ENCODE measurements at places on chromosomes 11 and 22.

DNA sequence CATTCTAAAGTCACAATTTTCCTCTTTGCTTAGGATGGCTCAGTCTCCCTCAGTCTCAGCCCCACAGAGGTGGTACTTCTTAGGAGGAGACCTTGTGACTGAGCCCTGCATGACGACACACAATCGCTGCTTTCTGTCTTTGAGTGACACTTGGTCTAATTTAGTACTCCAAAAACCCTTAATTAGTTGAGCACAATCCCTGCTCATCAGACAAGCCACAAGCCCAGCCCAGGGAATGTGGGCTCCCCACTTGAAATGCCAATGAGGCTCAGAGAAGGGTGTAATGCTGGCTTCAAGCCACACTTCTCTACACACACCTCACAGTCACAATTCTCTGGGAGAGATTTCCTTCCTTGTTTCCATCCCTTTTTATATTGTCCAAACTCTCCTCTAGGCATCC, 101.8 kb downstream of the FEZ1 start:
- no peak for DNase-seq

DNA sequence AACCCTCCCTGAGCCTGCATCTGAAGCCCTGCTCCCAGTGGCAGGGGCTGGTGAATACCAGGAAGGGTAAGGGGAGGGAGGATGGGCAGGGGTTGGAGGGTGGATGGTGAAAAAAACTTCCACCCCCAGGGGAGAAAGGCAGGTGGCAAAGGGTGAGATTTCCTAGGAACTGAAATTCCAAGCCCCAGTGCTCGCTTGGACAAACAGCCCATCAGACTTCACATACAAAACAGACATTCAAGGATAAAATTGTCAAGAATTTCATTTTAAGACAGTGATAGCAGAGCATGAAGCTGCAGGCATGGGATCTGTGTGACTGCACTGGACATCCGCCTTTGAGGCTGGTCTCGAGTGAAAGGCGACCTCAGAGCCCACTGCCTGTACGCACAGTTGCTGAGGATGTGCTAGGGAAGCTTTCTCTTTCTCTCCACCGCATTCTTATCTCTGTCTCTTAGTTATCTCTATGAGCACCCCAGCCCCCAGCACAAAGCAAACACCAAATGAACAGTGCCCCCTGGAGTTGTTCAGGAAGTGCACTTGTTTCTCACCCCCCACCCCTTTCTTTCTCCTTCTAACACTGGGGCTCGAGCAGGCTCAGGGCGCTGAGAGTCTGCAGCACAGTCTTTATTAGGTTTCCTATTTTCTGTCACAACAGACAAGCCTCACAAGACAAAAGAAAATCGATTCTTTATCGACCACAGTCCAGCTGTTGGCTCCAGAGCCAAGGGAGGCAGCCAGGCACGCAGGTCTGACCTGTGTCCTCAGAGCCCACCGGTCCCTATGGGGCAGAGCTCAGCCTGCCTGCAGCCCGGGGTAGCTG, 237.3 kb upstream of the NCAM1 start:
- no peak for DNase-seq

DNA sequence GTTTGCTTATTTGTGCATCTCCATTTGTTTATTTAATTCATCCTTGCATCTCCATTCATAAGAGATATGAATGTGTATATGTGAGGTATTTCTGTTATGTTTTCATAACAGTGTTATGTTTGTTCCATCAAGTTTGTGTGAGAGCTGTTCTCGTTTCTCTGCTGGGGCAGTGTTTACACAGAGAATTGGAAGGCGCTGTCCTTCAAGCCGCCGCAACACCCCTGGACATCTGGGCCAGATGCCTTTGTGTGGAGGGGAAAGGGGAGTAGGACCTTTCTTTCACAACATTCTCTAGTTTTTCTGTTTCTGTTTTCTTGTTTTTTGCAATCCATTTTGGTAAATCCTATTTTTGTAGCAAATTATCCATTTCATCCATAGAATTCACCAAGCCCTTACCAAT, 7.0 kb upstream of the TM7SF2 start:
- DNase-seq = no peak

- no peak for DNase-seq
Measured at GRCh38 chr11:93059117-93059957, 89.9 kb downstream of the MTNR1B start.

DNA sequence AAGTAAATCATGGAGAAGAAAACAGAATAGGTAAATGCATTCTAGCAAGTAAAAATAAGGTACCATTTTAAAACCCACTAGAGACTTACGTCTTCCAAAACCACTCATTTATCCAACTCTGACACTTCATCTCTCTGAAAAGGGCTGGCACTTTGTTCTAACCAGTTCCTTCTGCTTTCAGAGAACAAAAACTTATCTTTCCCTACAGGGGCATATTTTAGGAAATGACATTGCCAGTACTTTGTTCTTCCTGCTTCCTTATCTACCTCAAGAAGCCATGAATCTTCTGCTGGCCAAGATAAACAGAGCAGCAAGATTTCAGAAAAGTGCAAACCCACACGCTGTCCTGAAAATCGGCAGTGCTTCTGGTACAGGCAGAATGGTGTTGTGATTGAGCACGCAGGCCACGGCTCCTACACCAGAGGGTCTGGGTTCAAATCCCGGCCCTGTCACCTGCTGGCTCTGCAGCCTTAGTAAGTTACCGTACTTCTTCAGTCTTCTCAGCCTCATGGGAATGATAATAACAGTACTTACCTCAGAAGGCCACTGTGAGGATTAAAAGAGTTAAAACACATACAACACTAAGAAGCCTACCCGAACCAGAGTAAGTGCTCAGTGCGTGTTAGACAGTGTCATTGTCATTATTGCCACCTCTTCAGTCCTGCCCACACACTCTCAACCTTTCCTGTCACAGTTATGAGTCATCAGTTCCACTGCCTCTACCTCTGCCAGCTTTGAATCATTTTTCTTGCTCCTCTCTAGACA, 11.0 kb downstream of the MPZL3 start:
- peak; percentile 24 for DNase-seq

DNA sequence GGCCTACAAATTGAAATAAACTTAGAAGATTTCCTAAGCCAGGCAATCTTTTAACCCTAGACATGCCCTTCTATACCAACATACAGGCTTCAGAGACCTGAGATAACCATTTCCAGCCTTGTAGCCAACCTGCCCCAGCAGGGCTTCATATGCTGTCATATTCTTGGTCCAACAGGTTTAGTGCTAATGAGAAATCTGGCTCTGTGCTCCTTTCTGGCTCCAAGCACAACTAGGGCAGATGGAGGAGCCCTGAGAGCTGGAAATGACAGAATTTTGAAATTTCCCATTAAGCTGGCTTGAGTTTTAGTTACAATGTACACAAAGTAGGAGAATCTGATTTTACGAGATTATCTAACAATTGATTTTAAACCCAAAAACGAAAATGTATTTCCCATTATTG, 323.0 kb upstream of the CCDC90B start:
- no peak for DNase-seq

DNA sequence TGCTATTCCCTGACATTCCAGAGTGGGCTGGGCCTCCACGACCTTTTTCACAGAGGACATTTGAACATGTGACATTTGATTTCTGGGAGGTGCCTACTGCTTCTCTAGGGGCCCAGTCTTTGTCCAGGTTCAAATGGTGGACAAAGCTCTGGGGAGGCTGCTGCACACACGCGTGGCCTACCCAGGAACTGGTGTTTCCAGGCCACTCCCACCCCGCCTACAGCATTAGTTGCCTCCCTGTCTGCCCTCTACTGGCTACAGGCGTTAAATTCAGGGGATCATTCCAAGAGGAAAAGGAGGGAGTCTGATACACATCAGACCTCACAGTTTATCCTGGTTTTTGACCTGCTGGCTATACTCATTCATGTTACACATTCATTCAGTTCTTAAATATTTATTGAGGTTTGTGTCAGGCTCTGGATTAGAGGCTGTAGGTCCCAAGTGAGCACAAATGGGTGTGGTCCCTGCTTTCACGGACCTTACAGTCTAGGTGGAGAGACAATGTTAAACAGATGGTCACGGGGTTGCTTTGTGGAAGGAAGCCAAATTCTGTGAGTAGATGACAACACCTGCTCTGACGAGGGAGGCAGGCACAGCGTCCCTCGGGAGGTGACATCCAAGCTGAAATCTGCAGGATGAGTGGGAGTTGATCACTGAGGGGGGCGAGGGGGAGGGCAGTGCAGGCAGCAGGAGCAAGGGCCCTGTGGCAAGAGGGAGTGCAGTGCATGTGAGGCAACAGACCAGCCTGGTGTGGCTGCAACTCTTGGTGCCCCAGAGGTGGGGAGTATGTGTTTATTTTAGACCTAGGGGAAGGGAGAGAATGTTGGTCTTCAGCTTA, 11.8 kb downstream of the TUB start:
- DNase-seq = peak; percentile 62

DNA sequence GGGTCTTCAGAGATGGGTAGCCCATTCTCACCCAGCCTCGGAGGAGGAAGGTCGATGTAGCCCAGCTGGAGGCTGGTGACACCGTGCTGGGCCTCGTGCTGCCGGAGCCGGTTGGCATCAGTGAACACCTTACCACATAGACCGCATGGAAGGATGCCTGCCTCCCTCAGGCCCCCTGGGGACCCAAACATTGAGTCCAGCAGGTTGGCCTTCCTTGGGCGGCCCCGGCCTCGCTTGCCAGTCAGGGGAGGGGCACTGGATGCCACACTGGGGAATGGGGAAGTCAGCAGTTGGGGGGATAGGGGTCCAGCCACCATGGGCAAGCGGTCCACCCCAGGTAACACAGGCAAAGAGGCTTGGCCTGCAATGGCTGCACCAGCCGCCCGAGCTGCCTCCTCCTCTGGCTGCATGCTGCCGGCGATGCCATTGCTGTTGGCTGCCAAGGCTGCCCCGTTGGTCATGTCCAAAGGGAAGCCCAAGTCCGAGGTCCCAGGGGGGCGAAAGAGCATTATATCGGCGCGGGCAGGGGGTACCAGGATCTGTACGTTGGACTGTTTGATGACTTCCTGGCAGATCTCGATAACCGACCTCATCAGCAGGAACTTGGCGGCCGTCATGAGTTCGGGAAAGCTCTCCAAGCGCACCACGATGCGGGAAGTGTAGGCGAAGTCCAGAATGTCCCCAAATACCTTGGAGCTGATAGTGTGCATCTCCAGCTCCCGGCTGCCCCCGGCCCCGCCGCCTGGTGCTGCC, 1.4 kb downstream of the PATZ1 start:
- DNase-seq = no peak

GRCh38 chr11:93988912-93989311, 32.2 kb upstream of the HEPHL1 start:
- DNase-seq = no peak

DNA sequence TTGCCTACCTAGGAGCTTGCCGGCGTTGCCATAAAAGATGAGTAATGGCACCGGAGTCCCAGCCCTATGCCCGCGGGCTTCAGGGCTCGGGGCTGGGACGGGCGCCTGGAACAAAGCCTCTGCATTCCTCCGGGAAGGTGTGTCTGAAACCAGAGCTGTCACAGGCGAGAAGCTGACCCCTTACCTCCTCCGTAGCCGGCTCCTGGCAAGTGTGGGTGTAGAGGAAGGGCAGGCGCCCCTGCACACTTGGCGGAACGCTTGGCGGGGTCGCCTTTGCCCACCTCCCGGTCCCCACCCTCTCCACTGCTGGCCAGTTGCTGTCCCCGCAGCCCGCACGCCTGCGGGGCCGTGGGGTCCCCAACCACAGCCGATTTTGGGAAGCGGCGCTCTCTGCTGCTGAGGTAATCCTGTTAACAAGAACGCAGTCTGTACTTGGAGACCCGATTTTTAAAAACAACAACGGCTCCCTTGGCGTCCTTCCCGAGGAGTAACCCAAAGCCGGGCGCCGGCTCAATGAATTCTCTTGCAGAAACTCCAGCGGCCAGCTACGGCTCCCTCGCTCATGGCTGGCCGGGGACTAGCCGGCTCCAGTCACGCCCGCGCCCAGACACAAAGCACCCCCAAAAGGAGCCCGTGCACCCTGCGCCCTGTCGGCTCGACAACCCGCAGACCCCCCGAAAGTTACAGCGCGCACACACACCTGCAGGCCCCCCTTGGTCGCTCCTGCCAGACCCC, 89.2 kb downstream of the PLEKHA7 start:
- peak; percentile 47 for DNase-seq

DNA sequence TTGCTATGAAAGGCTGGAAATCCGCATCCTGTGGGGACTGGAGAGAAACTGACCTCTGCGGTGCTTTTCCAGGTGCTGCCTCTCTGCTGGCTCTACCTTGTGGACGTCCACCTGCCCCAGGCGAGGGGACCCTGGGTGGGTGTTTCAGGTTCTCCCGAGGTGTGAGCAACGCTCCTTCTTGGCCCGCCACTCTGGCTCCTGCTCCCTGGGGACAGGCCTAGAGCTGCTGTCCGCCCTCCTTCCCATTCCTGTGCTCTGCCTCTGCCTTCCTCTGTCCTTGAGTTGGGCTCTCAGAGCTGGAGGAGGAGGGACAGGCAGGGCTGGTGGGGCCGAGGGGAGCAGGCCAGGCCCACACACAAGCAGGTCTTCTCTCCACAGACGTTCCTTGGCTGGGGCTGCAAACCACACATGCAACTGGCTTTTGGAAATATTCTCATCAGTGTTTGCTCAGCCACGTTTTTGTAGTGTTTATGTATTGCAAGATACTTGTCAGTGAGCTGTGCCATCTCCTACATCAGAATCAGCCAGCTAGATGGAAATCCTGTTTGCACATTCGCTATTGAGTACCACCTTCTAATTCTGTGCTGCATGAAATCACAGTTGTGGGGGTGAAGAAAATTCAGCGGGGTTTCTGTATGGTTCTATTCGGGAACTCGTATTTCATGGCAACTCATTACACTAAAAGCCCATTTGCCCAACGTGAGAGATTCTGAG, 1115.0 kb downstream of the BRD1 start:
- no peak for DNase-seq

DNA sequence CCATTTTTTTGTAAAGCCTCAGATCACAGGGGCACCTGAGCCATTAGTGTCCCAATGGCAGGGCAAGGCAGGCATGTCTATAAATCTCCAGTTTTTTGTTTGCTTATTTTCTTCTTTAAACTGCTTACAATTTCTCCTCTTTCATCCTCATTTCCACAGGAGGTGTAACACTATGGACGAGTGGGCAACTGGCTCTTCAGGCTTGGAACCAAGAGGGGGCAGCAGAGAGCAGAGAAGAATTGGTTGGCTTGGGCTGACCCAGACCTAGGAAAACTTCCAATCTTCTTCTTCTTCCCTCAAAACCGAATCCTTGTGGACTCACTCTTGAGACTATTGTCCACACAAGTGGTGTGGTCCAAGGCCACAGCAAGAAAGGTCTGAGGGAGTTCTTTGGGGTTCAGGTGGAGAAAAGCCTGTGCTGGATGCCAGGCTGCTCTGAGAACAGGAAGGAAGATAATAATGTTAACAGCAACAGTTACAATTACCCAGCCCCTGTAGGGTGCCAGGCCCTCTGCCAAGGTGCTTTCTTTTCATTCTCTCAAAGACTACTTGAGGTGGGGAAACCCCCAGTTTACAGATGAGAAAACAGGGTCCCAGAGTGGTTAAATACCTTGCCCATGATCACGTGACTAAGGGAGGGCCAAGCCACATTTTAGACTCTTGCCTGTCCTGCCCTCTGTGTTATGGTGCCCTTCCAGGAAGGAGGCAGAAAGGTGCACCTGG, 70.7 kb upstream of the E2F8 start:
- peak; percentile 47 for DNase-seq

- DNase-seq = no peak
Measured at GRCh38 chr11:5246772-5247471, 2.7 kb downstream of the HBG1 start.

- no peak for DNase-seq
Measured at GRCh38 chr11:57605028-57605420, 7.5 kb downstream of the SERPING1 start.
